ENCODE measurements at places on chromosomes 16 and 17.

GRCh38 chr17:11642655-11643054 lies 44.4 kb downstream of the DNAH9 start:
- DNase-seq = no peak

DNA sequence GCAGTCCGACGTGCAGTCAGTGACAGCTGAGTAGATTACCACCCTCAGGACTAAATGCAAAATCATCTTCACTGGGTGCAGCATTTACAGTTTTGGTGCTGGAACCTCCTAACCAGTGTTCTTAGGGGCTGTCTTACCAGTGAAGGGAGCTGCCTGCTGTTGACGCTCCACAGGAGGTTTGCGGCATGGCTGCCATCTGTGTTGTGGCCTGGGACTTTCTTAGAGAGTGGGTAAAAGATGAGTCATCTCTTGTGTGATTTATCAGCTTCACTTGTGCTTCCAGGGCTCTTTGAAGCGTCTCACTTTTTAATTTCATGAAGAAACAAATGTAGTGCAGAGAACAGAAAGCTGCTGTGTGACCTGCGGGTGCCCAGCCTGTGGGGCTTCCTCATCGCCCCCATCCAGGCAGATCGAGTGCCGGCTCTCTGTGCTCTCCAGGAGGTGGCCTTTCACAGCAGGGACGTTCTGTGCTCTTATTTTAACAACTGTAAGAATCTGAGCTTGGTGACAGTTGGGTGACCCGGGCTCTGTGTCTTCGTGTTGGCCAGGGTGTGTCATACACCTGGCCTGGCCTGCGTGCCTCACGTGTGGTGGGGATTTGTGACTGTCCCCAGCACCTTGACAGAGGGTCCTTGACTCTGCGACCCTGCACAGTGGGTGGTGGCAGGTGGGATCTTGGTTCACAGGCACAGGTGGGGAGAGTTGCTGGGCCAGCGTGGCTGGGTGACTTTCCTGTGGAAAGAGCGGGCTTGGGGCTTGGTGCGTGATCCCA lies 24.3 kb upstream of the ZNF750 start:
- peak; percentile 85 for DNase-seq

- DNase-seq = no peak
Measured at GRCh38 chr16:75287708-75288107, 36.3 kb upstream of the BCAR1 start.

DNA sequence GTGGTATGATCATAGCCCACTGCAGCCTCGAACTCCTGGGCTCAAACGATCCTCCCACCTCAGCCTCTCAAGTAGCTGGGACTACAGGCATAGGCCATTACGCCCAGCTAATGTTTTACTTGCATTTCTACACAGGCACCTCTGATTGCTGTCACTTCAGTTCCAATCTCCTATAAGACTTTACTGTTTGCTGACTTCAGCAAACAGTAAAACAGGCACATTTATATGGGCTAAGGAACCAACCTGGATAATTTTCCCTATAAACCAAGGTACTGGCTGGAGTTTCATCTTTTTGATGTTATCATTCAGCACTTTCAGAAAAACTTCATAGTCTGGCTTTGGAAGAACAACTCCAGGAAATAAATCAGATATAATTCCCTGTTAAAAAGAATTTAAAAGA lies 114.2 kb downstream of the DNAH3 start:
- no peak for DNase-seq

DNA sequence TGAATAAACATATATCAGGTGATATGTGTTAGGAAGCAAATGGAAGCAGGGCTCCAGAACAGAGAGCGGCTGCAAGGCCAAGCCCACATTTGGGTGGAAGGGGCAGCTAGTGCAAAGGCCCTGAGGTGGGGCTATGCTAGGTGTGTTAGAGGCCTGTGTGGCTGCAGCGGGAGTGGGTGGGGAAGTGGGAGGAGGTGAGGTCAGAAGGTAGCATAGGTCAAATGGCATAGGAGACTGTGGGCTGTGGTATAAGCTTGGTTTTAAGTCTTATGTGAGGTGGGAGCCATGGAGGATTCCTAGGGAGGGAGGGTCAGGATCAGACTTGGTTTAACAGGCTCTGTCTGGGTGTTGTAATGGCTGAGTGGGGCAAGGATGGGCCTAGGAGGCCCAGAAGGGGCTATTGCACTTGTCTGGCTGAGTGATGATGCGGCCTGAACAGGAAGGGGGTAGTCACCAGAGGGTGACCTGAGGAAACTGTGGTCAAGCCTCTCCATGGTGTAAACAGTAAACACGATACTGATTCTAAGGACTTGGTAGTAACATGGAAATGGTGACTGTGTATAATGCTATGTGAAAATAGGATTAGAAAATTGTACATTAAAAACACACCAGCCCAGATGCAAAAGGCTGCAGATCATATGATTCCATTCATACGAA lies 31.1 kb downstream of the RAI1 start:
- DNase-seq = no peak

DNA sequence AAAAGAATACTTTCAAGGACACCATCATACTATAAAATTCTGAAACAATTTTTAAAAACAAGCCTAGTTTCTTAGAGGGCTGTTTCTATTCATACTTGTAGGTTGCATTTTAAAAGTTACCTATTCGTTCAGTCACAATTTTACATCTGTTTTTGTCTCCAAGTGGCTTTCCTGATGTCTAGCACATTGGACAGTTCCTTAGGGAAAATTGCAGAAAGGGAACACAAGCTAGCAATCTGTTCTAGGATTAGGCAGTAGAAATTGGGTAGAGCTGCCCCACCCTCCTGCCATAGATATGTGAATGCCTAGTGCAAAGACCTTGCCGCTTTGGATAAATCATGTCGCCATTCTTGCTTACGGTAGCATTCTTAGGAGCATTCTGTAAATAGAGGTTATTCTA lies 358.9 kb downstream of the RBFOX1 start:
- no peak for DNase-seq

DNA sequence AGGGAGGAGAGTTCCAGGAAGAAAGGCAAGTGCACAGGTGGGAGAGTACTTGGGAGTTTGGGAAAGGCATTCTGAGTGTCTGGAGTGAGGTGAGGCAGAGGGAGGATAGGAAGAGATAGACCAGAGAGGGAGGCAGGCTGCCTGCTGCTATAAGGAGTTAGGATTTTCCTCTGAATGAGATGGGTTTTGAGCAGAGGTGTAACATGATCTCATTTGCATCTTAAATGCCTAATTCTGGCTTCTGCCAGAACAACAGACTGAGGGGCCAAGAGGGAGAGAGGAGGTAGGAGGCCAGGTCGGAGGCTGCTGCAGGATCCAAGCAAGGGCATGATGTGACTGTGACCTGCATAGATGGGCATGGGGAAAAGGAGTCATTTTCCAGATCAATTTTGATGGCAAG lies 31.5 kb upstream of the IRX6 start:
- no peak for DNase-seq

GRCh38 chr17:8185582-8186445 lies 4.2 kb downstream of the BORCS6 start:
- DNase-seq = peak; percentile 87

DNA sequence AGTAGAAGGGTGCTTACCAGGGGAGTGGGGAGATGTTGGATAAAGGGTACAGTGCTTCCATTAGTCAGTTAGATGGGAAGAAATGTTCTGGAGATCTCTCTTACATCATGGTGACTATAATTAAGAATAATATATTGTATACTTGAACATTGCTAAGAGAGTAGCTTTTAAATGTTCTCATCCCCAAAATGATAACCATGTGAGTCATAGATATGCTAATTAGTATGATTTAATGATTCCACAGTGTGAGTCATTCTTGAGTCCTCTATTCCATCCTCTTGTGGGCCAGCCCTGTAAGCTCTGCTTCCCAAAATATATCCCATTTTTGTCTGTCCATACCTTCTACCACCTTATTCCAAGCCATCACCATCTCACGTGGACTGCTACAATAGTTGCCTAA lies 80.6 kb upstream of the CDH11 start:
- DNase-seq = no peak

DNA sequence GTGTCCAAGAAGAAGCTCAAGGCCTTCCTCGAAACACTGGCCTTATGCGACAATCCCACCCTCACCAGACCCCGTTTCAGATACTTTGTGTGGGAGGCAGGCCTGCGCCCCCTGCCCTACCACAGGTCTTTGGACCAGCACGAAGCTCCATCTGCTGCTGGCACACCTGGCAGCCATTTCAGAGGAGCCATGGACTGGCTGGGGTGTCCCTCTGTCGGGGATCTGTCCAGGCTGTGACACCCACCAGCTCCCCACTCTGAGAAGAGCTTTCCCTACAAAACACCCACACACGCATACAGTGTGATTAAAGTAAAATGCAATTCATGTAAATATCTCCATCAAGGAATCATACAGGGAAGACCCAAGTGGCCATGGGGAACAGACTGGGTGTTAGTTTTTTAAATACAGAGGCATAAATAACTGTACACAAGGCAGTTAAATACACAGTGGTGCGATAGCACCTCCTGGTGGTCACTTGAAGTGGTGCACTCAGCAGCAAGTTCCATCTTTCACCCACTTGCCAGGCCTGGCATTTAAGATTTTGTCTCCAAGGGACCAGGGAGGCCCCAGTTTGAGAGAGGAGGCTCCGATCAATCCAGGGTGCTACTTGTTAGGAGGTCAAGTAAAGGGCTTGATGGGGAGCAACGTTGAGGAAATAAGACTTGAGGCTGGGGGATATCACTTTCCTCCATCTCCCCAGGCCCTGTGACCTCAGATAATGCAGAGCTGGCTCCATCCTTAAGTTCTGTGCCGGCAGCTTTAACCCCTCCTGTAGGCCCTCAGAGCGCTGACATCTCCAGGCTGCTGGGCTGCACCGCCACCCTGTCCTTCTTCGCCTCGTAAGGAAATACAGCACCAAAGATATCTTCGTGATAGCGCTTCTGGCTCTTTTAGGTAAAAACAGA lies 43.6 kb downstream of the NOS2 start:
- peak; percentile 47 for DNase-seq

- DNase-seq = no peak
Measured at GRCh38 chr17:50596191-50597037, 35.9 kb downstream of the CACNA1G start.

DNA sequence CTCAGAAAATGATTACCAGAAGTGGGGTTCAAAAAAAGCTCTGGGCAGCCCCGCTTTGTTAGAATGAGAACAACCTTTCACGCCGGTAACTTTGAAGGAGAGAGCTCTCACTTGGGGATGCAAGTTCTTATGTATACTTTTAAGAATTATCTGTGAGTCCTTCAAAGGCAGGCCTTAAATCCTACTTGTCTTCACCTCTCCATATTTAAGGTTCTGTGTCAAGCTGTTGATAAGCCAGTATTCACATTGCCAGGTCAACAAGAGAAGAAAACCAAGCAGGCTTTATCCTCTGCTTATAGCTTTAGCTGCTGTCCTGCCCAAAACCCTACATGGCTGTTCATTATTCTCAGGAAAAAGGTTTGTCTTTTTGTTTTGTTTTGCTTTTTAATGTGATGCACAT lies 42.9 kb downstream of the CDRT4 start:
- no peak for DNase-seq

GRCh38 chr16:9909072-9909825 lies 273.0 kb downstream of the GRIN2A start:
- DNase-seq = no peak

DNA sequence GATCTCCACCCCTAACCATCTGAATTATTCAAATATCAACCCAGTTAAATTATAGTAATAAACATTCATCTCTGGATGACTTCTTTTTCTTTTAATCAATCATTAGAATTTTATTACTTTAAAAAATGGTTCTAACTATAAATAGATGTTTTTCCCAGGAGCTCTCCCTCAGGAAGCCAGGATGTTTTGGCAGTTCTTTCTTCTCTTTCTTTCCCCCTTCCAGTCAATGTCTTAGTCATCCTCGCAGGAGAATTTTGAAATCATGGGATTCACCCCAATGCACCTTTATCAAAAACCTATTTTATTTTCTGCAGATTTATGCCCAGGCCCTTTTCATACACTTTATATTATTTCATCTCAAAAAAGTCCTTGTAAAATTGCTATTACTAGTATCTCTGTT lies 711.6 kb downstream of the CDH11 start:
- DNase-seq = no peak

DNA sequence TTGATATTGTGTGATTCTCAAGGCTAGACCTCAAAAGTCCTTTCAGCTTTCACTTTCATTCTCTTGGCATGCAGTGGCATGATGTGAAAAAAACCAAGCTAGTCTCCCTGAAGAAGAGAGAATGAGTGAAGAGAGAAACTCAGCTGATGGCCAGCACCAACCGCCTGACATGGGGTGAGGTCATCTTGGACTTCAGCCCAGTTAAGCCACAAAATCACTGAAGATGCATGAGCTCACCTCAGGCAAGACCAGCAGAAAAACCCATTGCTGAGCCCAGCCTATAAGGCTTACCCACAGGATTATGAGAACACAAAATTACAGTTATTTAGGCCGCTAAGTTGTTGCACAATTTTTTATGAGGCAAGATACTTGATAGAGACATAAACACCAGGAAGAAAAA lies 496.5 kb downstream of the TOX3 start:
- DNase-seq = no peak

GRCh38 chr17:81868674-81869220 lies 2.4 kb downstream of the ARHGDIA start:
- DNase-seq = no peak

GRCh38 chr16:65297453-65297852 lies 175.6 kb upstream of the CDH11 start:
- DNase-seq = no peak

GRCh38 chr17:43438626-43439025 lies 39.8 kb downstream of the ARL4D start:
- no peak for DNase-seq

DNA sequence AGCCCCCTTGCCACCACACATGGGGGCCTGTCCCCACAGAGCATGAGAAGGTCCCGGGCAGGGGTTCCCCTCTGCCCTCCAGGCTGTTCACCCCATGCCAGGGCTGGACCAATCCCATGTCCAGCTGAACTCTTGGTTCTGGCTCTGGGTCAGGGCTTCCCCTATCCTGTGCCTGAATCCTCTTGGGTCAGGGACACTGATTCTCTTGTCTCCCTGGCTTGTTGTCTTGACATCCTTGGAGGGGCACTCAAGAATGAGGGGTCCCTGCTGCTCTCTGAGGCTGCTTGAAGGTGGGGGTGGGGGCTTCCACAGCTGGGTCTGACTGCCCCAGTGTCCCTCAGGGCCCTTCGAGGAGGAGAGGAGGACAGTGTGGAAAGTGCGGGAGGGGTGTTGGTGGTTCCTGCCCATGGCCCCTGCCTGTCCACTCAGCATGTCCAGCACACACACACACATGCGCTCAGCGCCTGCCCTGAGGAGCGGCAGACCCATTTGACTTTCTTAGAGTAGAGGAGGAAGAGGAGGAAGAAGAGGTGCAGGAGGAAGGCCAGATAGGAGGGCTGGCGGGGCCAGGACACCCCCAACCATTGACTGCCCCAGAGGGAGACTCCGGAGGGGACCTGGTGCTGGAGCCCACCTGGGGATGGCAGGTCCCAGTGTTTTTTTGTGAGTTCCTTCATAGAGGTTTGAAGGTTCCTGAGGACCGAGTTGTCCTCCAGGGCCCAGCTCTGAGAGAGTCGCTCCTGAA lies 47.0 kb downstream of the TNFRSF13B start:
- no peak for DNase-seq

GRCh38 chr17:73105431-73105830 lies 12.9 kb upstream of the SLC39A11 start:
- no peak for DNase-seq

Data from activated CD4-positive, alpha-beta T cell treated with anti-CD3 and anti-CD28 coated beads for 4 hours (primary cell).